Muscle of leg (tissue), 16 donors: ENCODE measurements at places on chromosomes 7 and 10. TPM values are rescaled to one million over a fixed set of nuclear protein-coding genes. Genes with fewer than 3 reads are reported as not detected.

AZGP1 gene
- polyA plus RNA-seq: 3.2 TPM

RPEL1 gene
- polyA plus RNA-seq: 0.09 TPM

FBXL13 gene
- 1.2 TPM for polyA plus RNA-seq

DNA sequence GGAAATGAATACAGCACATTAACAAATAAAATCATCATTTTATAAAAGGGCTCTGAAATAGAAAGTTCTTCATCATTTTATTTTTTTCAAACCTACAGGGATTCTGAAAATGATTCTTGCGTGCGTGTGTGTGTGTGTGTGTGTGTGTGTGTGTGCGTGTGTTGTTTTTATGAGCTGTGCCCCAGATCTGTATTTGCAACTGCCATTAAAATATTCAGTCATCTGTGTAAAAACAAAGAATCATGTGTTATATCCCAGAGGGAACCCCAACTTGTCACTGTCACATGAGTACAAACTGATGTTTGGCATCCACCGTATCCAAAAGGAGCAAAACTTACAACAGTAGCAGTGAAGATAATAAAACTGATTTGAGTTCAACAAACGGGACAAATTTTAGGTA is 635.4 kb upstream of the PFKP start:
- no peak for DNase-seq

DNA sequence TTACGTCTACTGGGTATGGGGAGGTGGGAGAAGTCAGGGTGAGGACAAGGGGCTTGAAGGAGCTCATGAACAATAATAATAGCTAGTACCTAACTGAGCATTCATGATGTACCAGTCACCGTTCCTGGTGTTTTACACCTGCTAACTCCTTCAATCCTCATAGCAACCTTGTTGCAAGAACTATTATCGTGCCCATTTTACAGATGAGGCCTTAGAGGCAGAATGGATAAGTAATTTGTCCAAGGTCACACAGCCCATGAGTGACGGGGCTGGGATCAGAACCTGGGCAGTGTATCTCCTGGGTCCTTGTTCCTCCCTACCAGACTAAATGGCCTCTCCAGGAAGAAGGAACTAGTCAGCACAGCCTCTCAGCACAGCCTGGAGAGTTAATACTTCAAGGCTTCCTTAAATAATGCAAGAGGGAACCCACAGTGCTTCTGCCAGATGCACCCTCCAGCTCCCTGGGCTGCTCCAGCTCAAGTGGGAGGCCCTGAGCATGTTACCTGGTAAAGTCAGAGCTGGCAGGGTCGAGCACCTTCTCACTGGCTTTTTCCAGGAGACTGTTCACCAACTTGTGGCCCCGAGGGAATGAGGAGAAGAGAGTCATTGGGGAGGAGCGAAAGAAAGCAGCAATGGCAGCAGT is 28.8 kb downstream of the RRP12 start:
- DNase-seq: peak; percentile 32

DNA sequence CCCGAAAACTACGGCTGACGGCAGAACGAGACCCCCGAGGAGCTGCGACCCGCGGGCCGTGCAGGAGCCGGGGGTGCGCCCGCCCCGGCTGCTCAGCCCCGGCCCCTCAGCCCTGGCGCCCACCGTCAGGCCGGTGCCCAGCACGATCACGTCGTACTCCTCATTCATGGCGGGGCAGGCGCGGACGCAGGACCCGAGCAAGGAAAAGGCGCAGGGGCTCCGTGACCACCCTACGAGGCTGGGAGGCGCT is 218 bp downstream of the GDI2 start:
- no peak for DNase-seq

- DNase-seq: no peak
These were observed 477.2 kb downstream of the PARD3 start for GRCh38 chr10:34337917-34338316.

GRCh38 chr10:99369551-99369950 is 40.4 kb downstream of the CNNM1 start:
- DNase-seq: no peak

GRCh38 chr10:76640806-76641205 is 996.8 kb downstream of the KCNMA1 start:
- peak; percentile 40 for DNase-seq

DNA sequence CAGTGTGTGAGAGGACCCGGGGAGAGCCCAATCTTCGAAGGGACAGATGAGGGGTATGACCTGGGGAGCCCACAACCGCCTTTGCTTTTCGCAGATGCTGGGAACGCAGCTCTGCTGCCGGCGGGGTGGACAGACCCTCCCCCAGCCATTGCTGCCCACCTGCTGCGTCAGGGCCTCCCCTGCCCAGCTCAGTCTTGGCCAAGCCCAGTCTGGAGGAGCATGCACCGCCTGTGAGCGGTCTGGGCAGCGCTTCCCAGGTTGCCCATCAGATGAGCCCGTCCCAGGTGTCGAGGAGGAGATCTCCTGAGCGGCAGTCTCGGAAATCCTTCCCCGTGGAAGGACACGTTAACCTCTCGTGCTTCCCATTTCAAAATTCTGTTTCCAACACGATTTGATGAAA is 17.3 kb upstream of the AP5Z1 start:
- no peak for DNase-seq

DNA sequence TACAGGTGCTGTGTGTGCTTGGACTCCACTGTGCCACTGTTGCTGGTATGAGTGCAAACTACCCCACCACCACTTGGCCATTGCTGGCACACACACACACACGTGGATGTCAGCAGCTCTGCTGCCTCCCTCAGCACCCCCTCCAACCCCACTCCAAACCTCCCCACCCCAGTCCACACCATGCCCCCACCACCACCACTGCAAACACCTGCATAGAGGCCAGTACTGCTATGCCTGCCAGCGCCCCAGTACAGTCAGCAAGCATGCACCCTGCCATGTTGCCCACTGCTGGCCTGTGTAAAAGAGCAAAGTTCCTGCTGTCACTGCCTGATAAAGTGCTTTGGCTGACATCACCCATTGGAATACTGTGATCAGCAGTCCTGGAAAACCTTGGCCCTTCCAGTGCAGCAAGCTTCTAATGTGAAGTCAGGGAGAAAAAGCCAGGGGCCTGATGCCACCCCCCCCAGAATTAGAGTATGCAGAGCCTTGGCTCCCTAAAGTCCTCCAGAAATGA is 519.2 kb upstream of the PCDH15 start:
- DNase-seq: no peak

DNA sequence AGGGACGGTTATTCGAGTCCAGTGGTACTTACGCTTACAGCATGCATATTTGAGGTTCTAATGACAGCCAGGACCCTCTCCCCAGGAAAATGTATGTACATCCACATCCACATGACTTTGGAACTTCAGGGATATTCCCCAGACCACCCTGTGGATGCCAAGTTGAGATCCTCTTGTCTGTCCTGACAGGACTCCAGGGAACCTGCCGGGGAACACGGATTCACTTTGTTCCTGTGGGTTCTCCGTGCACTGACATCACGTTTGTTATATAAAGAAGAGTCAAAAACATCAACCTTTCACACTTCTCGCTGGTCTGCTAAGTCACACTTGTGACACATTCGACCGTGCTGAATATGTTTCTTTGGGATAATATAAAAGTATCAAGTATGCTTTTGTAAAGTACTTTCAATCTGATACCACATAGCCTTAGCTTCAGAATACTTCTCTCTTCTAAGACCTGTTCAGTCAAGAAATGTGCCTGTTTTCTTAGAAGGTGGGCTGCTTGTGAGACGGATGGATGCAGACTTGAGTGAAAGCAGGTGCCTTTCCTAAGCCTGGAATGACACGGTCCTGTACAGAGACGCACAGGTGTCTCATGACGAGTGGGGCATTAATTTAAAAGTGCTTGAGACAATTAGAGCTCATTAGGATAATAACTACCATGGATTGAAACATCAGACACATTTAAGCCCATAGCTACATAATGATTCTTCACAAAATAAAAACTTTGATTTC is 38.7 kb downstream of the CALML5 start:
- no peak for DNase-seq
